ENCODE measurements at places on chromosomes 1 and 21.

- no peak for DNase-seq
These were observed 3.2 kb downstream of the DMRTA2 start for GRCh38 chr1:50419907-50420677.

- no peak for DNase-seq
These were observed 62.1 kb upstream of the ZNF326 start for GRCh38 chr1:89932598-89933364.

DNA sequence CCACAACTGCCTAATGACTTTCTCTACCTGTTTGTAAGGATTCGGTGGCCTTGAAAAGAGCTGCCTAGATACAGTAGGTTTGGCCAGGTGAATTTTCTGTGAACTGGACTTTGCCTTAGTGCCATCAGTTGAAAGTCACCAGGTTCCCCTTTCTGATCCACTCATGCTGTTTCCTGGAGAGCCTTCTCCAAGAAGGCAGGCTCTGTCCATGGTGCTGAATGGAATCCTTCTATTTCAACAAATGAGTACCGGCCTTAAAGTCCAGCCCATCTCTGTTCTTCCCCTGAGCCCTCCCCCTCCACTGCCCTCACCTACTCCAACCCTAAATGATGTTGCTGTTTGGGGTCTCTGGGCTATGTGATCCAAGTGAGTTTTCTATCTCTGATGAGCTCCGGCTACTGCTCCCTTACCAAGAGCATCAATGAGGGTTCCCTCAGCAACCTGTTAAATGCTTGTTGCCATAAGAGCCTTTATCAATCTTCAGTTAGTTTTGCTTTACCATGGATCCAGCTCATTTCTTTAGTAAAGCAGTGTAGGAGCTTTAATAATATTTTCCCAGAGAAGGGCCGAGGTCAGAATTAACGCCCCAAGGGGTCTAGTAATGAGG lies 500.4 kb downstream of the PTPRU start:
- no peak for DNase-seq

- no peak for DNase-seq
These were observed 38.6 kb upstream of the MPZL1 start for GRCh38 chr1:167683226-167683625.

DNA sequence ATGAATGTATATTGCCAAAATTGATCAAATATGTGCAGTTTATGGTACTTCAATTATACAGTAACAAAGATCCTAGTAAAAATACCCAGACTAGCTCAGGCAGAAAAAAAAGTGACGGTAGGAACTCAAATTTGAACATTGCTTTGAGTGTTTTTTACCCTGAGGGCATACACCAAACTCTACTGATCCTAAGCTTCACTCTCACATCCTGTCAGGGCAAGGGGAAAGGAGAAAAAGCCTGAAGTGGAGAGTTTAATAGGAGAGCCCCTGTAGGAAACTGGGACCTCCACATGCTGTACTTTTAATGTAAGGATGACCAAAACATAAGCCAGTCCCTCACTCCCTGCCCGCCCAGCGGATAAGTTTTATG lies 59.8 kb upstream of the GNG12 start:
- no peak for DNase-seq

- DNase-seq = no peak
These were observed 20.4 kb upstream of the RGS16 start for GRCh38 chr1:182624577-182624976.

DNA sequence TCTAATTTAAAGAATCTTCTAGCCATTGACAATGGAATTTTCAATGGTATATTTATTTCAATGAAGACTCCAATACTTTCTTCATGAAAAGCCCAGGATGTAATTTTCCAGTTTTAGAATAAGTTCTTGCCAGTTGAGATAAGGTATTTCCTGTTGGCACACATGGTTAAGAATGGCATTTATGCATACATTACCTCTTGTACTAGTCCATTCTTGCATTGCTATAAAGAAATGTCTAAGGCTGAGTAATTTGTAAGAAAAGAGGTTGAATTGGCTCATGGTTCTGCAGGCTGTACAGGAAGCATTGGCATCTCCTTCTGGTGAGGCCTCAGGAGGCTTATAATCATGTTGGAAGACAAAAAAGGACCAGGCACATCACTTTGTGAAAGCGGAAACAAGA lies 1179.6 kb downstream of the AMY1C start:
- DNase-seq = no peak

Data from NCI-H2227 treated with DMSO at 0.1 percent for 48 hours (cell line).